ENCODE measurements at places on chromosomes 3 and 15.

DNA sequence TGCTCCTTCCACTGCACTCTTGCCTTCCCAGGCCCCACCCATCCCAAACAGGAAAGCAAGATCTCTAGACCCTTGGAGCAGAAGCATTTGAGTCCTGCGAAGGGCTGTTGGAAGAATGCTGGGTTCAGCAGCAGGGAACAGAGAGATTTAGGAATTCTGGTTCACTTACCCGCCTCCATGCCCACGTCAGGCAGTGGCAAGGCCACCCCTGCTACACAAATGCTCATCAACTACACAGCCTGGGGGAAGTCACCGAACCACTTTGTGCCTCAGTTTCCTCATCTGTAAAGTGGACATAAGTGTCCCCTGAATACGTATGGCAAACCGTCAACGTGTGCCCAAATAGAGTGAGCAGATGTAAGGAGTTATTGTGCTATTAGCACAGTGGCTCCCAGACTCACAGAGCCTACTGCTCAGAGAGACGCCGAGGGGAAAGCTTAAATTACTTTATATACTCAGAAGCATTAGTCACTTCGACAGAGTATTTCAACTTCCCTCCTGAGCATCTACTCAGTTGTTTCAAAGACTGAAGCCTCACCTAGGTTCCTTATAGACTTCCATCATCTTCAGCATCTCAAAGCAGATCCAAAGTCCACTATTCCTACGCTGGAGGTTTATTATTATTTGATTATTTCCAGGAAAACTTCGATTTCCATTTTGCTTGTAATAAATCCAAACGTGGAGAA is 905 bp downstream of the HOMER2 start:
- no peak for DNase-seq

- DNase-seq, result no peak
These were observed 174.0 kb upstream of the PRICKLE2 start for GRCh38 chr3:64399205-64399800.

DNA sequence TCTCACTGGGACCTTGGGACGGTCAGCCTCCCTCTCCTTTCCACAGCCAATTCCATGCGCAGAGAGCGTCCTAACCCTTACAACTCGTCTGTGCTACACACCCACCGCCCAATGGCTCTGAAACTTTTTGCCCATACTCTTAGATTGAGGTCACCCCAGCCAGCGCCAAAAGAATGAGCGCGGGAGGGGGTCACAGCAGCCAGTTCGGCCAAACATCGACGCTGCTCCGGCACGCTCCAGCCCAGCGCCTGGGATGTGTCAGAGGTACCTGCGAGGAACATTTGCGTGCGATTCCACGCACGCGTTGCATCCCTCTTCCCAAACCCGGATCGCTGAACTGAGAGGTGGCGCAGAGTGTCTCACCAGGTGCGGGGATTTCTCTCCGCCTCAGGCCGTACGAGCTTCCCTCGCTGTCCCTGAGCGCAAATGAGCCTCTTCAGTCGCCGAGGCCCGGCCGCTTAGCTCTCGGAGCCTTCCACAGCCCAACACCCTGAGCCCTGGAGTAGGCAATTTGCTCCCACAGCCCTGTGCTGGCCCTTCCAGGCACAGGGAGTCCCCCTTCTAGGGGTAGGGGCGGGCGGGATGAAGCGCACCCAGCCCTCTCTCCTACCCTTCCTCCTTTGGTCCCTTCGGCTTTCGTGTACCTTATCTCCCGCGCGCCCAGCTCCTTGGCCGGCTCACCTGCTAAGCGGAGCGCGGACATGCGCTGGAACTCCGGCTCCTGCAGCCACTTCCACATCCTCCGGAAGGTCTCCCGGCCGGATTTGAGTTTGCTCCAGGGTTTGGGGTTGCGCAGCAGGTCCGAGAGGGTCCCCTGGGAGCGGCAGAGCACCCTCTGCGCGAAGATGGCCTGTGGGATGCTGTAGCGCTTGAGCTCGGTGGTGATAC is 1.8 kb downstream of the ONECUT1 start:
- no peak for DNase-seq

- DNase-seq, result no peak
These were observed 56.7 kb upstream of the NUDT16 start for GRCh38 chr3:131324923-131325322.

DNA sequence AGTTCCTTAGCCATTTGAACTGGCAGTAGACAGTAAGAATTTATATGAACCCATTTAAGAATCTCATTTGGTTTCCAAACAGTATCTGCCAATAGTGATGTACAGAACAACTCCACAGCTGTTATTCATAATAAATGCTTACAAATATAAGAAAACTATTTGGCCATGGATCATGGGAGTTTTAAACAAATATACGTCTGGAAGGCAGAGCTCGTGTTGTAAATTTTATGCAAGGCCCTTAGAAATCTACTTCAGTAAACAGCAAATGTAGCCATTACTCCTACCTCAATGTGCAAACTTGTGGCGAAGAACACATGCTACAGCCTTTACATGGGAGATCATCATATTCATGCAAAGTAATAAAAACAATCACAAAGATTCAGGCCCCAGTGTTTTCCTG is 65.3 kb upstream of the NANOGP8 start:
- DNase-seq, result no peak

- peak; percentile 72 for DNase-seq
These were observed 53.8 kb upstream of the BOC start for GRCh38 chr3:113157408-113158030.

DNA sequence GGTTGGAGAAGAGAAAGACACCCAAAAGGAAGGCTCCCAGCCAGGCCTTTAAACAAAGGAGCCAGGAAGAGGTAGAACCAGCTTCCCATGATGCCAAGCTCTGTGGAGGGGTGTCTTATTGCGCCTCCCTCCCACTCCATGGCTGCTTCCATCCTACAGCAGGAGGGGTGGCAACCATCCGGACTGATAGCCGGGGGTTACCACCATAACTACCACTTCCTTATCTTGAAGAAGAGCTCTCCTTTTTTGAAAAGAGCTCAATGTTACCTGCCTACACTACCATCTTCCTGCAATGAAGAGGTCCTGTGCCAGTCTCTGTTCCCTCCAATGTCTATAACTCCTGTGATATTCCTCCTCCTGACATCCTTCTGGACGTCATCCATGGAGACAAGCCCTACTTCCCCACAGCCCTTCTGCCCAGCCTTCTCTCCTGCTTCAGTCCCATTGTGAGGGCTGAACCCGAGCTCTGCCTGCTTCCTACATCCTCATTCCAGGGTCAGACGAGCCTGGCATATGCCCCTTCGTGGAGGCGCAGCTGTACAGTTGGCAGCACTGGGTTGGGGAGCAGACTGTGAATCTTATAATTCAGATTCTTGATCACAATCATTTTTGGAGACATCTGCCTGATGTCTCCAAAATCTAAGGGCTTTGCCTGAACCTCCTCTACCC is 8.5 kb downstream of the CCDC9B start:
- DNase-seq, result no peak

GRCh38 chr3:28575100-28575745 is 226.6 kb upstream of the AZI2 start:
- no peak for DNase-seq

DNA sequence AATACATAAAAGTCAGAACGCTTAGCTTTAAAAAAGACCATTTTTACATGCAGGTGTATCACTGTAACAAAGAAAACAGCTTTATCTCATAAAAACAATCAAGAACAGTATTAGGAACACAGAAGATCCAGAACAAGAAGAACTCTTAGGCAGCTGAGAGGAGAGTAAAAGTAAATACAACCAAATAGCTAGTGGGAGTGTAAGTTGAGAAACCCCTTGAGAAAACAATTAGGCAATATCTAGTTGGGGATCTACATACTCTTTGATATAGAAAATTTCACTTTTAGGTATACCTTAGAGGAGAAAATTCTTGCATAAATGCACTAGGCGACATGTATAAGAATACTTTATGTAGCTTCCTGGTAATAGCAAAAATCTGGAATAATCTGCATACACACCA is 7.5 kb downstream of the TMF1 start:
- no peak for DNase-seq

DNA sequence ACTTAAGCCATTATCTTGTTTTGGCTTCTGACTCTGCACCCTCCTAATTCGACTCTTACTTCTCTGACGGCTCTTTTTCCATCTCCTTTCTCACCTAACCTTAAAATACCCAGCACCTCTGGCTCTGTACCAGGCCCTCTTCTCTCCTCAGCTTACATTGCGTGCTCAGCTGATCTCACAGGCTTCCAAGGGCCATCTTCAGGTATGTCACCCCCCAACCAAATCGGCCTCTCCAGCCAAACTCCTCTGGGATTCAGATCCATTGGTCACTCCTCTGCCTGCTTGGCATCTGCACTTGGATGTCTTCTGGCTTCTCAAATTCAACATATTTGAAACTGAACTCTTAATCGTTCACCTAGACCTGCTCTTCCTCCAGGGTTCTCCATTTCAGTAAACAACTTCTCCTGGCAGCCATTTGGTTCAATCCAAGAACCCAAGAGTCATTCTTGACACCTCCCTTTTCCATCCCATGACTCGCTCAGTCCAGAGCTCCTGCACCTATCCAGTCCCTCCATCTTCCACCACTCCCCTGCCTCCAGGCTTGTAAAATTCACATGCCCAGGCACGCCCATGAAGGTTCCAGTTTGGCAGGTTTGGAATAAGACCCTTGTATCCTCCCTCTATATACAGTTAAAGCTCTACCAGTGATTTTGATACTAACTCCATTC is 35.2 kb upstream of the SLC41A3 start:
- DNase-seq, result peak; percentile 27

DNA sequence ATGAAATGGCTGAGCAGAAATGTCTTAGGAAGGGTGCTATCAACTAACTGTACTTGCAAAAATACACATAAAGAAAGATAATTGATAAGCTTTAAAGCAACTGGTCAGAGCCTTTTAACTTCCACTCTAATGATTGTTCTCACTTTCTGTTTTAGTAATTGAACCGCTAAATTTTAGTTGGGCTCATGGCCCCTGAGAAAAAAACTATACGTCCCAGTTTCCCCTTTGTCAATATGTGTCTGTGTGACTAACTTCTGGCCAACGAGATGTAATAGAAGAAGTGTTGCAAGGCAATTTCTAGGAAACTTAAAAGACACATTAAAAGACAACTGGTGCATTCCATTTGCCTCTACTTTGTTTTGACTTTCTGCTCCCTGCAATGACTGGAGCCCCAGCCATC is 223.9 kb downstream of the NR1D2 start:
- no peak for DNase-seq

- no peak for DNase-seq
These were observed 3.8 kb upstream of the LOXL1 start for GRCh38 chr15:73922186-73923151.

DNA sequence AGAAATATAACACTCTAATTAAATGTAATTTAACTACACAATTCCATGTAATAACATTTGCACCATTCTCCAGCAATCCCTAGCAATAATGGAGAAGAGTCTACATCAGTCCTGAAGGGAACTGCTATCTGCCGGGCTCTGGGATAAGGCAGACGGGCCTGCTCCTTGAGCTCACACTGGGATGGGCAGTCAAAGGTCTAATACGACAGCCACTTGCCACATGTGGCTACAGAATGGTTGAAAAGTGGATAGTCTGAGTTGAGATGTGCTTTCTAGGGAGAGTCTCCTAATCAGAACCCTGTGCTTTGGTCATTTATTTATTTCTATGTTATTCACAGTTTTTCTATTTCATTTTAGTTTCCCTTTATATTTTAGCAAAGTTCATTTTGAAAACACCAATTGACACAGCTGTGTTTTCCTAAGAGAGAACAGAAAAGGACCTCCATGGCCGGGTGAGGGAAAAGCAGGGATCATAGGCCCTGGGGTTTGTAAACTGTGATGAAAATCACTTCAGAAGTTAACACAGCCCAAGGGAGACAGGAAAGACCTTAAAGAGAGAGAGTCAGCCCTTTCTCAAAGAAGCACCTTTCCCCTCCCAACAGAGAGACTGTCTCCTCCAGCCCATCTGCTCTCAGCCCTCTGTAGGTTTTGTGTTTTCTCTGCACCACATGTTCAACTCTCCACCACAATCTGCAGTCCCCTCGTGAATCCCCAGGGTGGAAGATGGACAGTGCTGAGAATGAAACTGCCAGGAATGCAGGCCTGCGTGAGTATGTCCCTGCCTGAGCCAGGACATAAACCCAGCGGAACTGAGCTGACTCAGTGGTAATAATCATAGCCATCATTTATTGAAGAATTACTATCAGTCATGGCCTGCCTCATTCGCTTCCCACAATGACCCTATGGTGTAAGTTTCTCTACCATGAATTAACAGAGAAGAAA is 11.6 kb downstream of the FSIP1 start:
- no peak for DNase-seq

DNA sequence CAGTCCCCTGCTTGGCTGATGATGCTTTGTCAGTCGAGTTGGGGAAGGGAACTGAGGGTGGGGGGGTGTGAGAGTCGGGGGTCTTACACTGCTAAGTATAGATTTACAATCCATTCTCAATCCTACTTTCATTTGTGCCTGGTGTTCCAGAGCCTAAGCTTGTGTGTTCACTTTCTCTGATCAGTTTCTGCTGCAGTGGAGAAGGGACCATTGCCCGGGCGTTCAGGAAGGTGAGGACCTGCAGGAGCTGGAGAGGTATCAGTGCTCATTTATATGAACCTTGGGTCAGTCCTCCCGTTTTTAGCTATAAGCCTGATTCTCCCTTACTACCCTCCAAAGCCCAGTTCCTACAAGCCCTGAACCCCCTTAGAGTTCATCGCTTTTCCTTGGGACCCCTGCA is 41.0 kb upstream of the TRAK1 start:
- DNase-seq, result no peak

DNA sequence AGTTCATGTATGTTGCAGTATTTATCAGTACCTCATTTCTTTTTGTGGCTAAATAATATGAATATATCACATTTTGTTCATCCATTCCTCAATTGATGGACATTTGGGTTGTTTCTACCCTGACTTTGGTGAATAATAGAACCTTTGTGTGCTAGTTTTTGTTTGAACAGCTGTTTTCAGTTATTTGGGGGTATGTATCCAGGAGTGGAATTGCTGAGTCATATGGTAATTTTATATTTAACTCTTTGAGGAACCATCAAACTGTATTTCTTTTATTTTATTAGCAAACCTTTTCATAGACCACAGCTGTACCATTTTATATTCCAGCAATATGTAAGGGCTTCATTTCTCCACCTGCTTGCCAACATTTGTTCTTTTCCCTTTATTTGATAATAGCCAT is 38.4 kb upstream of the RBM5 start:
- DNase-seq, result no peak

DNA sequence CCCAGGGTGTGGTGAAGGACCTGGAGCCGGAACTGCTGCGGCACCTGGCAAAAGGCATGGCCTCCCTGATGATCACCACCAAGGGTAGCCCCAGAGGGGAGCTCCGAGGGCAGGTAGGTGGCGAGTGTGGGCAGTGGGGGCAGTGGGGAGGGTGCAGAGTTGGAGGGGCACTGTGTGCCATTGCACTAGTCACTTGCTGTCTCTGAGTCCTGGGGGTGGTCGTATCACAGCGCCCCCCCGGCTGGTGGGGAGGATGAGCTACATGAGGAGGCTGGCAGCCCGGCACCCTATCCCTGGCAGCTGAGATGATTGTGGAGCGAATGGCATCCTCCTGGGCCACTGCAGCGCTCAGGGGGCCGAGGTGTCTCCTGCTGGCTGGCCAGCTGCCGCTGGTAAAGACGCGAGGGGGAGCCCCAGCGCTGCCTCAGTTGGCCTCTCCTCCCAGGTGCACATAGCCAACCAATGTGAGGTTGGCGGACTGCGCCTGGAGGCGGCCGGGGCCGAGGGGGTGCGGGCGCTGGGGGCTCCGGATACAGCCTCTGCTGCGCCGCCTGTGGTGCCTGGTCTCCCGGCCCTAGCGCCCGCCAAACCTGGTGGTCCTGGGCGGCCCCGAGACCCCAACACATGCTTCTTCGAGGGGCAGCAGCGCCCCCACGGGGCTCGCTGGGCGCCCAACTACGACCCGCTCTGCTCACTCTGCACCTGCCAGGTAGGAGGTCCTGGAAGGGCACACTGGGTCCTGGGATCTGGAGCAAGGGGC is 6.4 kb downstream of the CHRD start:
- no peak for DNase-seq

GRCh38 chr3:24400015-24400414 is 94.6 kb downstream of the THRB start:
- no peak for DNase-seq

All from sciatic nerve (tissue), 2 donors.